ENCODE measurements at places on chromosomes 6 and 20.
A peak's percentile ranks its signal among the peaks of the same experiment; 100 is the strongest.

- no peak for DNase-seq
Measured at GRCh38 chr6:162922563-162923166, 194.9 kb downstream of the PACRG start.

DNA sequence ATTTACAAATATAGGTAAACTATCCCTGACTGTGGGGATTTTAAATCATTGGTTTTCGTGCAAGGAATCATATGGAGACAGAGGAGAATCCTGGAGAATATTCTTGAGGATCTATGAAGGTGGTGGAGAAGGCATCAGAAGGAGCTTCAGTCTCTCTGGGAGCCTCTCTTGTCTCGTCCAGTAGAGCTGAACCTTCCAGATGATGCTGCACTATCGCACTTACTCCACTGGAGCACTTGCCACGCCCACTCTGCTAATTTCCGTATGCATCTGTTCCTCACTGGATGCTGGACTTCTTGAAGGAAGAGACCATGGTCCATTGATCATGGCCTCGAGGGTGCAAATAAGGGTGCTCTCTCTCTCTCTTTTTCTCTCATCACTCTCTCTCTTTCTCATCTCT lies 36.8 kb downstream of the C6orf118 start:
- no peak for DNase-seq

DNA sequence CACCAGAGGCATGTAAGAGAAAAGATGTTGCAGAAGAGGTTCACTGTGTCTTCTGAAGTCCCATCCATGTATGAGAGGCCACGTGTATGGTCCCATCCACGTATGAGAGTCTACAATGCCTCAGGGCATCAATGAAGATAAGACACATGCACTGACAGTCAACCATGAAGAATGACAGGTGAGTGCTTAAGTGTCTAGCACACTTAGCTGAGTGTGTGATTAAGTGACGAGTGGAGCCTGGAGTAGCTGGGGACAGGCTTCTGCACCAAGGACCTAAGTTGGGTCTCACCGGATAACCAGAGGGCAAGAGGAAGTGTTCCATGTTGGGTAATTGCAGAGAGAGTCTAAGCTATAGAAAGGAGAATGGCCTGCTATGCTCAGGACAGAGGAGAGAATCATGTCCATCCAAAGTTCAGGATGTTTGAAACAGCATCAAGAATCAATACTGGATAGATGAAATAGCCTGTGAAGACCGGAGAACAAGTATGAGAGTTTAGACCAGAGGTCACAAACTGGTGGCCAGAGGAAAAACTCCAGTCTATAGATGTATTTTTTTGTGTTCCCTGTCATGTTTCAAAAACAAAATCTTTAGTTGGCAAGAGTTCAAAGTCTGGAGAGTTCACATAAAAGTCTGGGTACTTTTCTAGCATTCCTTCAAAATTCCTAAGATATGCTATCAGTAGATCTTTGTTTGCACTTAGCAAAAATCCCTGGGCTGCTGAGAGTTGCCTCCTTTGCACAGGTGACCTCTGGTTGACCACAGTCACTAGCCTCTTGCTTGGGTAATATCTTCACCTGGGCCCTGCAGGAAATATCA lies 165.8 kb downstream of the KIF16B start:
- no peak for DNase-seq

DNA sequence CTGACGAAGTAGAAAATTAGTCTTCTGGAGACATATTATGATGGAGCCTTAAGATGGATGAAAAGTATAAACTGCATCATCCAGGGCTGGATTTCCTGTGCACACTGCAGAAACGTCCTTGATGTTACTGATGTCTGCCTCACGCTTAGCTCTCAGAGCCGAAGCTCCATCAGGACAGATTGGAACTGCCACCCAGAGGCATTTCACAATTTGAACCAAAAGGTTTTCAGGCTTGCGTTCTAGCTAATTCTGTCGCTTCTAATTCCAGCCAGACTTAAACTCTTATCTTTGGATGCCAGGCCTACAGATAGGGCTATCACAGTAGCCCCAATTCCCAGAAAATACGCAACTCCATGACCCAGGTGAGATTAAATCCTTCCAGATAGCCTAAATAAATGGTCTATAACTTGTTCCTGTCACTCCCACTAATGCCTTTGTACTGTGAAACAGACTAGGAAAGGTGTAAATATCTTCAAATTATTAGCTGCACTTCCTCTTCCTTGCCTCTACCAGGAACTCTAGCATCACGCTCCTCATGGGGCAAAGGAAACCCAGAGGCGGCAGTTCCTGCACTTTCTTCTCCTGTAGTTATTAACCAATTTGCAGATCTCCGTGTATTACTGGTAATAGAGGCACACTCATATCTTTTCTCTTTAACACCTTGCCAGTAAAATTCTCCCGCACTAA lies 634.6 kb downstream of the PRKN start:
- DNase-seq: no peak

- no peak for DNase-seq
Measured at GRCh38 chr6:128064540-128064895, 163.7 kb upstream of the THEMIS start.

DNA sequence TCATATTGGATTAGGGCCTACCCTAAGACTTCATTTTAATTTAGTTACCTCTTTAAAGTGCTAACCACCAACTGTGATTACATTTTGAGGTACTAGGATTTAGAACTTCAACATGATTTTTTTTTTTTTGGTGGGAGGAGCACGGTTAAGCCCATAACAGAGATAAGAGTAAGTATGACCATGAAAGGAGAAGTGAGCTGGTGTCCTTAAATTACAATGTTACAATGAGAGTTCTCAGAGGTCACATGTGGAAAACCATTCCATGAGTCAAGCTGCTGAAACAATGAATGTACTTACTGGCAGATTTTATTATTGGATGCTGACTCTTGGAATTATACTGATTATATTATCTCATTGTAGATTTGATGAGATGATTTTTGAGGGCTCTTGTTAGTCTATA lies 779.3 kb upstream of the CITED2 start:
- no peak for DNase-seq

- DNase-seq: peak; percentile 82
Measured at GRCh38 chr6:4059115-4059777, 19.7 kb downstream of the FAM217A start.

- DNase-seq: no peak
Measured at GRCh38 chr6:75556240-75556639, 45.4 kb upstream of the SENP6 start.

GRCh38 chr6:135228486-135228885 lies 47.4 kb downstream of the MYB start:
- peak; percentile 48 for DNase-seq

GRCh38 chr6:50663806-50664205 lies 49.5 kb upstream of the TFAP2D start:
- no peak for DNase-seq

GRCh38 chr20:12963416-12963815 lies 45.4 kb upstream of the SPTLC3 start:
- no peak for DNase-seq

- no peak for DNase-seq
Measured at GRCh38 chr6:44039191-44039719, 88.0 kb downstream of the MRPL14 start.

DNA sequence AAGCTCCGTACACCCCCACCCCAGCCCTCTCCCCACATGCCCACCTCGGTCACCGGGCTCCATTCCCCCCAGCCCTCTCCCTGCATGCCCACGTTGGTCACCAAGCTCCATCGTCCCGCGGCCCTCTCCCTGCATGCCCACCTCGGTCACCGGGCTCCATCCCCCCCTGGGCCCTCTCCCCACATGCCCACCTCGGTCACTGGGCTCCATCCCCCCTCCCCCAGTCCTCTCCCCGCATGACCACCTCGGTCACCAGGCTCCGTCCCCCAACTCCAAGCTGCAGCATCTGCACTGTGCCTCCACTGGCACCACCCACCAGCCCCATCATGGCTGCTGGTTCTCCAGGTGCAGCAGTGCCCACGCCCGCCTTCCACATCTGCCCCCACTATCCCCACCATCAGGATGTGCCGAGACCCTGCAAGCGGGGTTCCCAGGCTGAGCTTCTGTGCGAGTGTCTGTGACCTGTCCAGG lies 16.8 kb downstream of the TAF4 start:
- DNase-seq: no peak

DNA sequence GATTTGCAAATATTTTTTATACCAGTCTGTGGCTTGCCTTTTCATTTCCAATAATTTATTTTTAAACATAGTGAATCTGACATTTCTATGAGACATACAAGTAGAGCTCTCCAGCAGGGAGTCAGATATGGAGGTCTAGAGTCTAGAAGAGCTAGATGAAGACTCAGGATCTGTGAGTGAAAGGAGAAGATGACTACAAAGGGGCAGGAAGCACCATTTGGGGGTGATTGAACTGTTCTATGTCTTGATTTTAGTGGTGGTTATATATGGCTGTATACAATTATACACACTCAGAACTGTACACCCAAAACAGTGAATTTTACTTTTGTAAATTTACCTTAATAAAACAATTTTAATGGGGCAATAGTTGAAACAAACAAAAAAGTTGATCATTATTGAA lies 127.9 kb upstream of the BACH2 start:
- no peak for DNase-seq

DNA sequence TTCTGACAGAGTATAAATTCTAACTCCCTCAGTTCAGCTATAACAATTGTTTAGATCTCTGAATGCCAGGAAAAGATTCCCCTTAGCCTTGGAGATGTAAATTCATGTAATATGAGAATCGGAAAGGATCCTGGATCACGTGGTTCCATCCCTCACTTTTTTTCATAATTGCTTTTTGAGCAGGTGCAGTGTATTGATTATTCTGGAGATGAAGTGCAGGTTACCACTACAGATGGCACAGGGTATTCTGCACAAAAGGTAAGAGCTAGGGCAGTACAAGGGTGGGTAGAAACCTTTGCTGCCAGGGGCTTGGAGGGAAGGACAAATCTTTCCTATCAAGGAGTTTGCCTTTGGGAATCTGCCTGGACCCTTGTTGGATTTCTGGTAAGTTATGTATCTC lies 52.7 kb downstream of the KDM1B start:
- no peak for DNase-seq

All from activated CD4-positive, alpha-beta T cell treated with anti-CD3 and anti-CD28 coated beads, Interleukin-2, Interleukin-4, amounts not matched to agents 100 ng/mL and 50 ng/mL, durations not matched to agents 16 hours and 8 hours (primary cell).